Activated naive CD8-positive, alpha-beta T cell treated with anti-CD3 and anti-CD28 coated beads for 36 hours (primary cell): ENCODE measurements at places on chromosomes 5 and 9. TPM values are rescaled to one million over a fixed set of nuclear protein-coding genes. Genes with fewer than 3 reads are reported as not detected.

CCNO gene
- total RNA-seq = not detected

ECSCR gene
- 0.36 TPM for total RNA-seq

ENTPD2 gene
- total RNA-seq = not detected

WDR38 gene
- total RNA-seq = not detected

SYK gene
- 0.48 TPM for total RNA-seq

CDH10 gene
- total RNA-seq = not detected

ANKRD20A1 gene
- not detected for total RNA-seq

IFNK gene
- total RNA-seq = not detected
